ENCODE measurements at places on chromosomes 16 and 17.

GRCh38 chr16:23254338-23254737 lies 47.8 kb upstream of the SCNN1B start:
- no peak for DNase-seq

DNA sequence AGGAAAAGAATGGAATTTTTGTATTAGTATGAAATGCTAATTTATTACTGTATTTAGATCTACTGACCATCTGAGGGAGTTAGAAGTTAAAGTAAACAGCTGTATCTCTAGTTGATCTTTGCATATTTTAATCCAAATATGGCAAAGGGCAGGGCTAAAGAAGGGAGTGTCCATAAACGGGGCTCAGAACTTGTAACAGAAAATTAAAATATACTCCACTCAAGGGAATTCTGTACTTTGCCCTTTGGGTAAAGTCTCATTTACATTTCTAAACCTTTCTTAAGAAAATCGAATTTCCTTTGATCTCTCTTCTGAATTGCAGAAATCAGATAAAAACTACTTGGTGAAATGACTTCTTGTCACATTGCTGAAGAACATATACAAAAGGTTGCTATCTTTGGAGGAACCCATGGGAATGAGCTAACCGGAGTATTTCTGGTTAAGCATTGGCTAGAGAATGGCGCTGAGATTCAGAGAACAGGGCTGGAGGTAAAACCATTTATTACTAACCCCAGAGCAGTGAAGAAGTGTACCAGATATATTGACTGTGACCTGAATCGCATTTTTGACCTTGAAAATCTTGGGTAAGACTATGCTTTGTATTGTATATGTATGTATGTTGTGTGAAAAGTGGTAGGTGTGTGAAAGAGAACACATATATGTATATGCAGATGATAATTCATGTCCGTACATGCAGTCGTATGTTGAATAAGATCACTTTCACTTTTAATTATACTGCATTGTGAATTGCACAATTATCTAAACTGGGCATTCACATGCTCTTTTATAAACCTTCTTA lies at the start of gene ASPA:
Gene ASPA (plus strand): TSS at position 186 of the 799 bp plus-strand sequence. CDS start 163 bp downstream, at position 349.
- DNase-seq, result no peak

- DNase-seq, result no peak
These were observed 22.1 kb downstream of the CYTH1 start for GRCh38 chr17:78759969-78760352.

DNA sequence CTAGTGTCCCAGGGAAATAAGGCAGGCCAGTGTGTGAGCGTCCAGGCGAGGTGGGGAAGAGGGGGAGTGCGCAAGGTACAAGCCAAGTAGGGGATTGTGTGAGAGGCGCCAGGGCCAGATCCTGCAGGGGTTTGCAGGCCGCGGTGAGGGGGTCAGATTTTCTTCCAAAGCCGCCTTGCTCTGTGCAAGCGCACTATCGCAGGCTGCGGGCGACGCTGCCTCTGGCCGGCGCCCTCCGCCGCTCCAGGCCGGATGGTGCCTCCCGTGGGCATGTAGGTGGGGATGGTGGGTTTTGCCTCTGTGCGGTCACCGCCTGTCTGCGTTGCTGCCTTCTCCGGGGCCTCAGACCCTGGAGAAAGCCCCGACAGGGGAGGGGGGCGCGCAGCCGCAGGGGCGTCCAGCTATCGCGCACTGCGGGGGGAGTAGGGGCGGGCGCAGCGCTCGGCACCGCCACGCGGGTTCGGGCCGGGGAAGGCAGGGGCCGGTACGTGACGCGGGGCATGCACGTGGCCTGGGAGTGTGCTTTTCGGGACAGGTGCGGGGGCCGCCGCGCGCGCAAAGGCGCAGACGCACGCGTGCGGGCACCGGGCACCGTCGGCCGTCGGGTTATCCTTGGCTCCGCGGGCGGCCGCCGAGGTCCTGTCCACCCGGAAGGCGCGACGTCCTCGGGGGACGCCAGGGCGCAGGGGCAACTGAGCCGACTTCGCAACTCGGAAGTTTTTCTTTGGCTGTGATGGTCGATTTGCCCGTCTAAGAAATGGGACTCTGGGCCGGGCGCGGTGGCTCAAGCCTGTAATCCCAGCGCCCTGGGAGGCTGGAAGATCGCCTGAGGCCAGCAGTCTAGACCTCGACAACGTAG lies 1.1 kb upstream of the HAPSTR1 start:
- DNase-seq, result no peak

DNA sequence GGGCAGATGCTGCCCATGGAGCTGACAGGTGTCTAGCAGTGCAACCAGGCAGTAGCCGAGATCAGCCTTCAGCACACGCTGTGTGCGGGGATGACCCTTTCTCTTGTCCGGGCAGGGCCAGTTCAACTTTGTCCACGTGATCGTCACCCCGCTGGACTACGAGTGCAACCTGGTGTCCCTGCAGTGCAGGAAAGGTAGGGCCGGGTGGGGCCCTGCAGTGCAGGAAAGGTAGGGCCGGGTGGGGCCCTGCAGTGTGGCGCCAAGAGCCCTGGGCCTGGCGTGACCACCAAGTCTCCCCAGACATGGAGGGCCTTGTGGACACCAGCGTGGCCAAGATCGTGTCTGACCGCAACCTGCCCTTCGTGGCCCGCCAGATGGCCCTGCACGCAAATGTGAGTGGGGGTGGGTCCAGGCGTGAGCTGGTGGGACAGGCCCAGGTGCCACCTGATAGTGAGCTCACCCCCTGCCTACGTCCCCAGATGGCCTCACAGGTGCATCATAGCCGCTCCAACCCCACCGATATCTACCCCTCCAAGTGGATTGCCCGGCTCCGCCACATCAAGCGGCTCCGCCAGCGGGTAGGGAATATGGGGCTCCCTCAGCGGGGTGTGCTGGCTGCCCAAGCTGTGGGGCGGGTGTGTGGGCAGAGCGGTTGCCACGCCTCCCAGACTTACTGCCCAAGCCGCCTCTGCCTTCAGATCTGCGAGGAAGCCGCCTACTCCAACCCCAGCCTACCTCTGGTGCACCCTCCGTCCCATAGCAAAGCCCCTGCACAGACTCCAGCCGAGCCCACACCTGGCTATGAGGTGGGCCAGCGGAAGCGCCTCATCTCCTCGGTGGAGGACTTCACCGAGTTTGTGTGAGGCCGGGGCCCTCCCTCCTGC lies 40.2 kb downstream of the TSC2 start:
- no peak for DNase-seq

- no peak for DNase-seq
These were observed 644 bp upstream of the ARL2BP start for GRCh38 chr16:57244463-57244766.

- DNase-seq, result no peak
These were observed 13.5 kb downstream of the SARM1 start for GRCh38 chr17:28385037-28385400.

DNA sequence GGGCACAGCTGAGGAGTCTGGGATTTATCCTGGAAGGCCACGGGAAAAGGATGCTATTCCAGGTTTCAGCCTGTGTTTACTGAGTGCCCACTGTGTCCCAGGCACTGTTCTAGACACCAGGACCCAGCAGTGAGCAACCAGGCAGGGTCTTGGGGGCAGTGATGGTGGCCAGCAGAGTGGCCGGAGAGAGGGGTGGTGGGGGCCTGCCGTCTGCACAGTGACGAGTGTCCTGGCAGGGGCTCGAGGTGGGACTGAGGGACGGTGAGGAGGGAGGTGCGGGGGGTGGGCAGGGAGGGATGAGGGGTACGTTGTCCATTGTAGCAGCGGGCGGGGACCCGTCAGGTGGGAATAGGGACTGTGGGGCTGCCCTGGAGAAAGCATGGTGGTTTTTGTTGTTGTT lies 66.3 kb upstream of the CIBAR2 start:
- DNase-seq, result no peak

DNA sequence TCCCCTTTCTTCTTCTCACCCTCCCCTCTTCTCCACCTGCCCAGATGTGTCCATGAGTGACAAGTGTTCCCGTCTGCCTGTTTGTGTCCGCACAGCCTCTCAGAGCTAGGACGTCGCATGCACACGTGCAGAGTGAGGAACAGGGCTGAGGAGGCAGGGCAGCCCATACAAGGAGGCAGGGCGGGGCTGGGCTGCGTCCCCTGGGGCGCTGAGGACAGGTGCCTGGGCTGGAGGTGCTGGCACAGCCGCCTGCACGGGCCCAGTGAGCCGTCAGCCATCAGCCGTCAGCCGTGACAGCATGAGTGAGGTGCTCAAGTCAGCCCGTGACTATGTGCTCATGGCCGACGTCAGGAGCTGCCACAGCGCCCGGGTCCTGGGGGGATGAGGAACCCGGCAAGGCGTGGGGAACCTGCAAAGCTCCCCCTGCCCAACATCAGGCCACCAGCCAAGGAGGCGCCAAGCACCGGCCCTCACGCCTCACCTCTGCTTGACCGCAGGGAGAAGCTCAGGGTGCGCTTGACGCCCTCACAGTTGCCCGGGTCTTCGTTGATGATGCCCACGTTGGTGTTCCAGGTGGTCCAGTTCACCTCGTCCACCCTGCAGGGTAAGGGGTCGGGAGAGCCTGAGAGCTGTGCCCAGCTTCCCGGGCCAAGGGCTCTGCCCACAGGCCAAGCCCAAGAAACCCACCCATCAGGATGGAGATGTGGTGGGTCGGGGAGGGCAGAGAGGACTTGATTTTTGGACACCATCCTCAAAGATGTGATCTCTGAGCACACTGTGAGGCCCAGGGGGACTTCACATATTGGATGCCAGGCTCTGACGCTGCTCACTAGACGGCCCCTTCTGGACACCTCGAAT lies 13.7 kb upstream of the TRPV3 start:
- DNase-seq, result no peak

- DNase-seq, result no peak
These were observed 29.3 kb downstream of the CLEC19A start for GRCh38 chr16:19314718-19315425.

DNA sequence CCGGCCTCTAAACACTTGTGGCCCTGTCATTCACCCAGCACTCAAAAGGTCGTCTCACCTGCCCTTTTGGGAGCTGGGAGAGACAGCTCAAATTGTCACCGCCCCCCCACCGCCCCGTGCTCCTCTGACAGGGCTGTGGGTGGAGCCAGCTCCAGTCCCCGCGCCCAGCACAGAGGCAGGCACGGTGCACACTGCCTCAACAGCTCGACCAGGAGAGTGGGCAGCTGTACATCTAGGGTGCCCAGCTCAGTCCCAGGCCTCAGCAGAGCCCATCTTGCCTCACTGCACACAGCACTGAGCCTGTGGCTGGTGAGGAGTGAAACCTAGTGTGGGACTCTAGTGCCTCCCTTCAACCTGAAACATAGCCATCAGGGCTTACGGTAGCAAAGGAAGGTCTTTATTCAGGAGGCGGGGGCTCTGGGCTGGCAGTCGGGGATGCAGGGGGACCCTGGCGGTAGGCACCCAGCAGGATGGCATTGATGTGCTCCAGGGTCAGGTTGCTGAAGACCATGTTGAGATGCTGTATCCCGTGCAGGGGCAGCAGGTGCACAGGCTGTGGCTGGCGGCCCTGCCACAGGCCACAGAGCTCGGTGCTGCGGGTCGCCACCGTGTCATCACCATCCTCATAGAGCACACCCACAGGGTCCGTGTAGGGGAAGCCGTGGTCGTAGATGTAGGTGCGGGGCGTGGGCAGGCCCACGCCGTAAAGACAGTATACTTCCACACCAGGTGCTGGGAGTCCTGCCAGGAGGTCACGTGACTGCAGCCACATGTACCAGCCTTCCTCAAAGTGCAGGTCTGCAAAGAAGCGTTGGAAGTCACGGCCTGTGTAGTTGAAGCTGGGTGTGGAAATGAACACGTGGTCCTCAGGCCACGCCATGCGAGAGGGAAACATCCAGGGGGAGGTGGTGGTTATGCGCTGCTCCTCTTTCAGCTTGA lies 3.1 kb upstream of the PSMB10 start:
- DNase-seq, result no peak

DNA sequence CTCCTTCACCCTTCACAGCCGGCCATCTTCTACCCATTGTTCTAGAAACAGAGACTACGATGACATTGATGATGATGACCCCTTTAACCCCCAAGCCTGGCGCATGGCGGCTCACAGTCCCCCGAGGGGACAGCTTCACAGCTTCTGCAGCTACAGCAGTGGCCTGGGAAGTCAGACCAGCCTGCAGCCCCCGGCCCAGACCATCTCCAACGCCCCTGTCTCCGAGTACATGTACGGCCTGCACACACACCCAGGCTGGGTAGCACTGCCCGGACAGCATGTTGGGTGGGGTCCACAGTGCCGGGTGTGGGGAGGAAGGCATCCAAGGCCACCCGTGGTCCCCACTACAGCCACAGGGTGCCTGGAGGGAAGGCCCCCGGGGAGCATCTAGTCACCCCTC lies 21.0 kb upstream of the DNAI2 start:
- DNase-seq, result no peak

DNA sequence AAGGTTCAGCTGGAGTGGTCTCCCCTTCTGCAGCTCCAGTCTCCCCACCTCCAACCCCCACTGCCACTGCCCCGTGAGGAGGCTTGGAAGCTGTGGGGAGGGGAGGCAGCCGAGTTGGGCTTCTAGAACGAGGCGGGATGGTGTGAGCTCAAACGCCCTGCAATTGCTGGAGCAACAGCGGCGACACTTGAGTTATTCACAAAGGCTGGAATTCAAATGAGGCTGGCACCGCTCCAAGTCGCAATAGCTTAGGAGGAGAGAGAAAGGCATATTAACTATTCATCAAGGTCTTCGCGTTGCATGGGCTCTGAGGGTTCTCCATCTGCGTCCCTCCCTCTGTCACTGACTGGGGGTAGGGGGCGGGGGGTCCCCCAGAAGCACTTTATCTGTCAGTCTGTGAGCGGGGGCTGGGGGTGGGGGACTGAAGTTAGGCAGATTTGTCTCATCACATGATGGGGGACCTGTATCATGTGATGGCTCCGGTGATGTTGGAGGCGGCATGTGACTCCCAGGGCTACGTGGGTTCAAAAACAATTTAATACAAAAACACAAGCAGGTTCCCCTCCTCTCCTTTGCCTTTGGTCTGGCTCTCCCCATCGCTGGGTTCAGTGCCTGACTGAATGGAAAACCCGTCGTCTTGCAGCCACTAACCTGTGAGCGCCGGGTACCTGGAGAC lies 70.5 kb downstream of the RBBP6 start:
- no peak for DNase-seq

GRCh38 chr17:73738751-73739575 lies 94.7 kb upstream of the SDK2 start:
- DNase-seq, result no peak

- DNase-seq, result no peak
These were observed 7.5 kb downstream of the SLC16A3 start for GRCh38 chr17:82236142-82236971.

- peak; percentile 62 for DNase-seq
These were observed 11.8 kb downstream of the GNPTG start for GRCh38 chr16:1363501-1364041.

- no peak for DNase-seq
These were observed 212.3 kb upstream of the IRX5 start for GRCh38 chr16:54718376-54718775.

Data from RWPE1 (cell line).